ENCODE measurements at places on chromosomes 2 and 18.

DNA sequence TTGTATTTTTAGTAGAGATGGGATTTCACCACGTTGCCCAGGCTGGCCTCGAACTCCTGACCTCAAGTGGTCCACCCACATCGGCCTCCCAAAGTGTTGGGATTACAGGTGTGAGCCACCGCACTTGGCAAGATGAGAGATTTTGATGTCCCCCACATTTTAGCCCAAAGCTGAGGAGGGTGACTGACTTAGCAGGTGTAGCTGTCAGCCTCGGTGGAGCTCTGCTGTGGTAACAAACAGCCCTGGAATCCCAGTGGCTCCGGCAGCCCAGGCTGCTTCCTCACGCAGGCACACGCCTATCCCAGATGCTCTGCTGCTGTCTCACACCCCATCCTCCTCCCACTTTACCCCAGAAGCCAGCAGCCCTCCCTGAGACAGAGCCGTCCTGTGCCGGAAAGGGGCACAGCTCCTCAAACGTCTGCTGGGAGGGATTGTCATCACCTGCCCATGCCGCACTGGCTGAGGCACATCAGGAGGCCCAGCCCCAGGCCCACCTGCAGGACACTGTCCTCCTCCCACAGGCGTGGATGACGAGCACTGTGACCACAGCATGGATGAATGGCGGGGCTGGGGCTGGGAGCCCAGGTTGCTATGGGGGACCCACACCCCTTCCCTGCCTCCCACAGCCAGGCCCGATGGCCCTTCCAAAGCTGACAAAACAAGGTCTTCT lies 10.6 kb upstream of the BOK start:
- DNase-seq, result no peak

DNA sequence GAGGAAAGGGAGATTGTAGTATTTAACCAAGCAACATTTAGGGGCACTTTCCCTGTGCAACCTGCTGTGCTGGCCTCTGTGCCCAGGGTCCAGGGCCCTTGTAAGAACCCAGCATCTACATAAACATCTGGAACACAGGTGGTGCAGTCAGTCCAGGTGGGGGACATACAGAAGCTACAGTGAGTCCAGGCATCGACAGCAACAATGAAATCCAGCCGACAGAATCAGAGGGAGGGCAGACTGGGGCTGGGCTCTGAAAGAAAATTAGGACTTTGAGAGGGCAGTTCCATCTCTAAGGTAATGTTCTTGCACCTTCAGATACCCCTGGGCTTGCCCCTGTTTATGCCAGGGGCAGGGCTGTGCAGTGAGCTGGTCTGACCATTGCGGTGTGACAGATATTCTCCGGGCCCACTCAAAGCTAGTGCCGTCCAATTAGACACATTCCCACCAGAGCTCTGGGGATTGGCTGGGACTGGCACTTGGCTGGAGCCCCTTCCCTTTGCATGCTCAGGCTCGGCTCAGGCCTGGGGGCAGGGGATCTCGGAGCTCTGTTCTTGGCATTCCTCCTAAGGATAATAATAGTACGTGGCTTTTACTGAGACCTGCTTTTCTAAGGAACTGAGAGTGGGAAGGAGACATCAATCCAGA lies 5.4 kb downstream of the LBH start:
- no peak for DNase-seq

DNA sequence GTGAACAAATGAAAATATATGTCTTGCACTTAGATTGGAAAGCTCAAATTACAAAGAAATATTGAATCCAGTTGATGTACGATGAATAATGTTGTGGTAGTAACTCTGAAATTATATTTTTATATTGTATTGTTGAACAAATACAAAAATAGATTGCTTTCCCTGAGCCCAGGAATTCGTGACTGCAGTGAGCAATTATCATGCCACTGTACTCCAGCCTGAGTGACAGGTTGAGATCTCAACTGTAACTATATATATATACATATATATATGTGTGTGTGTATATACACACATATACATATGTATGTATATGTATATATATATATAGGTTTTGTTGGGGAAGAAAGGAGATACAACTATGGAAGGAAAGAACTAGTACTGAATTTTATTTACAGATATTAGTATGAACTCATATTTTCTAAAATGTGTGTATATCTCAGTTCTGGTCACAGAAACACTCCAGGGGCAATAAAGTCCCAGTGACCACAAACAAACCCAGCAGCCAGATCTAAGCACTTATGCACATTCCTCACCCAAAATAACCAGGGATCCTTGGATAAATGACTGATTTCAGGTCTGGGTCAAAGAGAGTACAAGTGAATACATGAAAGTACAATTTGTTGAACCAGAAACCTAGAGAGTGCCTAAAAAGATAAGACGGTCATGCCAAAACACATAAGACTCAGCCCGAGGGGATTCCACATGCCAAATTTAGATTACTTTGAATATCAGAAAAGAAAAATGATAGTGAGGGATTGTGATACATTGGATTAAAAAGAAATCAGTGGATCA lies 146.3 kb downstream of the TMX3 start:
- DNase-seq, result no peak

DNA sequence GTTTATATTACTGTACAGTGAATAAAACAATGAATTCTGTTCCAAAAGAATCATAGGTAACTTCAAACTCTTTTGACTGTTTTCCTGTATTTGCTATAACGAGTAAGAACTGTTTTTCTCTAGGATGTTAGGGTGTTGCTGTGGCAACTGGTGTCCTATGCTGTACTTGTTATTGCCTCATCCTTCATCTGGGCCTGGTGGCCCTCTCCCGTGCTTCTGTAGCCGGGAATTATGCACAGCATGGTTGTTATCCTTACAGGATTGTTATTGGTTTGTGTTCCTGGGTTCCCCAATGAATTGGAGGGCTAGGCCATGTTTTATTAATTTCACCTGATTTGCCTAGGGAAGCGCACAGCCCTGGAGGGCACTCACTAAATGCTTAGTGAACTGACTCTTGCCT lies 279.2 kb downstream of the PTPRM start:
- DNase-seq, result no peak

GRCh38 chr2:230666885-230667712 lies 45.5 kb upstream of the CAB39 start:
- no peak for DNase-seq

- no peak for DNase-seq
These were observed 36.8 kb downstream of the LAMA3 start for GRCh38 chr18:23725827-23726661.

GRCh38 chr2:160584972-160585494 lies 91.4 kb upstream of the RBMS1 start:
- DNase-seq, result no peak

GRCh38 chr2:140916410-140916809 lies 1214.4 kb downstream of the LRP1B start:
- no peak for DNase-seq

GRCh38 chr18:42196651-42197050 lies 241.6 kb downstream of the PIK3C3 start:
- no peak for DNase-seq

Data from NCI-H1930 (cell line).